ENCODE measurements at places on chromosomes 2 and 18.

DNA sequence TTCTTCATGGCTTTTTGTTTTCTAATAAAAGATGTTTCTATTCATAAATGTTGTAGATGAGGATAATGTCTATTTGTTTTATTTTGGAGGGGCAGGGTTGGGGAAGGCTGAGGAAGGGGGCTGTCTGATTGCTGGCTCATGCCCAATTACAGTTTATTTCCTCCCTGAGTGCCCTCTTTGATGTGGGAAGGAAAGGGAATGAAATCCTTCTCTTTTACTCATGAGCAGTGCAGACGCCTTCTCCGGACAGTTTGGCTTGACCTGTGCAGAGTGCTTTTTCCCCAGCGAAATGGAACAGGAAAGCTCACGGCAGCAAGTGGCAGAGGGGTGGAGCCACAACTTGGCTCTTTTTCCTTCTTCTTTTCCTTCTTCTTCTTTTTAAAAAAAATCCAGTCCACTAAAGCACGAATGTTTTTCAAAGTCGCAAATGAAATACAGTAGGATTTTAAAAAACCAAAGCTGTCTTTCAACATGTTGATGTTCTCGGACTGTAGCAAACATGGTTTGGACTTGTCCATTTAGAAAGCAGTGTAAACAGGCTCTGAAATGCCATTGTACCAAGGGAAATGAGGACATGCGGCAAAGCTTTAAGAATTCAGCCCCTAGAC is 34.5 kb downstream of the RAB31 start:
- DNase-seq: no peak

- no peak for DNase-seq
Measured at GRCh38 chr2:151197184-151198108, 64.2 kb downstream of the RBM43 start.

GRCh38 chr2:8540552-8541055 is 141.3 kb upstream of the ID2 start:
- DNase-seq: no peak

DNA sequence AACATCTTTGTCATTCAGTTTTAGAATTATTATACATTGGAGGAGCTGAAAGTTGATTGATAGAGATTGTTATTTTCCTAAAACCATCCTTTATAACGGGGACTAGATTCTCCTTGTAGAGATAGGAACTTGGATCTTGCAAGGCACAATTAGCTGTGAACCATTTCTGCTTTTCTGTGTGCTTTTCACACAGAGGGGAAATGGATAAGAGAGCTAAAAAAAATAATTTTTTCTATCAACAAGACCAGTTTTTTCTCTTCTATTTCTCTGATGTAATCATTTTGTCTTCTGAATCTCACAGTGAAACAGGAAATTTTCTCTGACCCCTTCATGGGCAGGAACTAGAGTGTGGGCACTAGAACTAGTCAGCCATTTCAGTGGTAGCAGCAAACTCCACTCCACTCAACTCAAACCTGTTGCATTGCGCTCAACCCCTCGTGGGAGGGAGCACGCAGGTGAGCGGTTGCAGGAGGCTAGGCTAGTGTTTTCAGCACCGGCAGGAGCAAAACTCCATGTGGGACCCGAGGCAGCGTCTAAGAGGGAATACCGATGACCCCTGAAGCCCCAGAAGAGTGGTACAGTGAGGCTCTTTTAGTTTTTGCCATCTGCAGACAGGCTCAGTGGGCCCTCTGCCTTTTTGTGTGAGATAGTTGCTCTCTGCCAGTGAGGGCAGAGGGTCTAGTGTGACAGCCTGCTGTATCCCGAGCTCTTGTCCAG is 24.0 kb upstream of the SLC39A10 start:
- no peak for DNase-seq

DNA sequence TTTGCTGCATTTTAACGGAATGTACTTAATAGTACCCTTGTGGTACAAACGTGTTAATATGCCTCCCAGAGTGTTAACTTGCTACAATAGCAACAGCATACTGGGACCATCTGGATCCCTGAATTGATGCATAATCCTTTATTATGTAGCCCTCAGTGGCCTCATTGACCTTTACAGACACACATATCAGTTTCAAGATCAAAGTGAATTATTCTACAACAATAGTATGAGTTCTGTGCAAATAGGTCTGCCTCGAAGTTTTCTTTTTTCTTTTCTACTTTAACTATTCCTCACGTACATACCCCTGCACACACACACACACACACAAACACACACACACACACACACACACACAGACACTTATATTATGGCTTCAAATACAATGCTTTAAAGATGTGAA is 1622.1 kb downstream of the LRP1B start:
- no peak for DNase-seq

GRCh38 chr2:216871333-216871934 is 11.6 kb upstream of the TNP1 start:
- no peak for DNase-seq

- DNase-seq: no peak
Measured at GRCh38 chr2:214575030-214575429, 164.2 kb downstream of the VWC2L start.

GRCh38 chr2:200461846-200462710 is 47.8 kb downstream of the KCTD18 start:
- DNase-seq: no peak
